ENCODE measurements at places on chromosomes 16 and 17.
A peak's percentile ranks its signal among the peaks of the same experiment; 100 is the strongest.

GRCh38 chr16:35185366-35186044 lies 1726.1 kb downstream of the TP53TG3F start:
- no peak for DNase-seq

- peak; percentile 75 for DNase-seq
Measured at GRCh38 chr16:72093448-72094265, at the start of the genes DHX38 and TXNL4B. Gene DHX38, plus strand, starts transcription at chr16:72093847. Its CDS starts 2,311 bp downstream, at chr16:72096158. Gene TXNL4B, minus strand, starts transcription at chr16:72093620. Its CDS starts 2,871 bp downstream, at chr16:72090749.

- DNase-seq, result no peak
Measured at GRCh38 chr17:1847191-1847590, 17.4 kb downstream of the RPA1 start.

- no peak for DNase-seq
Measured at GRCh38 chr17:63292421-63292820, 153.7 kb downstream of the CYB561 start.

GRCh38 chr16:87322833-87323726 lies 5.9 kb upstream of the C16orf95 start:
- no peak for DNase-seq

- DNase-seq, result peak; percentile 24
Measured at GRCh38 chr17:412211-413015, 59.8 kb upstream of the RPH3AL start.

- DNase-seq, result peak; percentile 75
Measured at GRCh38 chr17:38579934-38580333, 25.8 kb downstream of the SRCIN1 start.

GRCh38 chr17:81869221-81870130 lies 1.7 kb downstream of the ARHGDIA start:
- DNase-seq, result no peak

DNA sequence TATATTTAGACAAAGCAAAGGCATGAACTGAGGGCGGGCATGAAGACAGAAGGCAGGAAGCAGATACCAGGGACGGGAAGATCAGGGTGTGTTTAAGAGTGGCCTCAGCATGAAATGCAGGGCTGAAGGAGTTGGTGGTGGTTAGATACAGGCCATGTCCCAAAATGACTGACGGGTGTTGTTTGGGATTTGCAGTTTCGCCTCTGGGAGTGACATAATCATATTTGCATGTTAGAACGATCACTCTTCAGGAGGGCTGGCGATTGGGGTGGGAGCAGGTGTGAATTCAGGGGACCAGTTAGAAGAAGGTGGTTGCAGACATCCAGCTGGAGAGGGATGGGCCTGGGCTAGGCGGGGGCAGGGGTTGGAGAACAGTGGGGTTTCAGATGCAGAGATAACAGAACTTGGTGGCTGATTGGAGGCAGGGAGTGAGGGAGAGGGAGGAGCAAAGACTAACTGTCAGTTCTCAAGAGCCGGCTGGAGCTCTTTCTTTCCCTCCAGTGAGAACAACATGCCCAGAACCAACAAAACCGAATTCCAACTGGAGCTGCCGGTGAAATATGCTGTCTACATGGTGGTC lies 27.2 kb upstream of the ITGAX start:
- no peak for DNase-seq

DNA sequence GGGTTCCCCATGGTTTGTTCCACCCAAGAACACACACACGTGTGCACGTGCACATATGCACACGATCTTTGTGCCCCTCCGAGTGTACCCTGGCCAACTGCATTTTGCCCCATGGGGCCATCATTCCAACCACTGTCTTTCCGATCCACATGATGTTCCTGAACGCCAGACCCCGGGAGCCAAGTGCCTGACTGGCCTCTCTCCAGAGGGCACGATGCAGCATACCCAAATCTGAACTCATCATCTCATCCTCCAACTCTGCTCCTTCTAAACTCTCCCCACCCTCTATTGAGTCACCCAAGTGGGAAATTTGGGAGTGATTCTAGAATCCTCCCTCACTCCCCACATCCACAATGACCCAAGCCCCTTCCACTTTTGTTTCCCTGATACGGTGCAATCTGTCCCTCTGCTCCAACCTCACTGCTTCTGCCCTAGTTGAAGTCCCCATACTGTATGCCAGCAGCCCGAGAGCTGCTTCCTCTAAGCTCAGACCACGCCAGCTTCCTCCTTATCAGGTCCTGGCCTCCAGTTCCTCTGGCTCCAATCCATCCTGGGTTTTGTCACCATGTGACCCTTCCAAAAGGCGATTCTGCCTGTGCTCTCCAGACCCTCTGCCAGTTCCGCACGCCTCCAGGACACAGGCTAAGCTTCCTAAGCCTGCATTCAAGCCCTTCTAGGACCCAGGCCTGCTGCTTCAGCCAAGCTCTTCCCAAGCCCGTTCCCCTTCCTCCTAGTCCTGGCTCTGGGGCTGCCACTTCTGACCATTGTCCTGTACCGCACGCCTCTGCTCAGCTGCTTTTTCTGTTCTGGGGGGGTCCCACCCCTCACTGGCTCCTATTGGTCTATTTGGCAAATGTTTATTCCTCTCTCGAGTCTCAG lies 10.1 kb upstream of the TMEM208 start:
- no peak for DNase-seq

DNA sequence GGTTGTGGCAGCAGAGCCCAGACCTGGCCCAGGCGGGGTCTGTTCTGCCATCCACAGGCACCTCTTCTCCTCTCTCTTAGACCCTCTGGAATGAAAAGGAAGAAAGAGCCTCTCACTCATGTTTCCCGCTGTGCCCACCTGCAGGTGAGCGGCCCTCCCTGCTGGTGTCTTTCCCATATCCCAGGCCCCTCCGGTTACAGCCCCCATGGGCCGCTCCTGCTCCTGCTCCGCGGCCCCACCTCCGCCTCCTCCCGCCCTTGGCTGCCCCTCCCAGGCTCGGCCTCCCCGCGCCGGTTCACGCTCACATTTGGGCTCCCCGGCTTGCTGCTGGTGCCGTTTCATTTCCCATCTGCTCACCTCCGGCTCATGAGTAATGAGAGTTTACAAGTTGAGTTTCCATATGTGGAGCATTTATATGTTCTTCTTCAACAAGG lies 98.7 kb upstream of the SDK2 start:
- no peak for DNase-seq

DNA sequence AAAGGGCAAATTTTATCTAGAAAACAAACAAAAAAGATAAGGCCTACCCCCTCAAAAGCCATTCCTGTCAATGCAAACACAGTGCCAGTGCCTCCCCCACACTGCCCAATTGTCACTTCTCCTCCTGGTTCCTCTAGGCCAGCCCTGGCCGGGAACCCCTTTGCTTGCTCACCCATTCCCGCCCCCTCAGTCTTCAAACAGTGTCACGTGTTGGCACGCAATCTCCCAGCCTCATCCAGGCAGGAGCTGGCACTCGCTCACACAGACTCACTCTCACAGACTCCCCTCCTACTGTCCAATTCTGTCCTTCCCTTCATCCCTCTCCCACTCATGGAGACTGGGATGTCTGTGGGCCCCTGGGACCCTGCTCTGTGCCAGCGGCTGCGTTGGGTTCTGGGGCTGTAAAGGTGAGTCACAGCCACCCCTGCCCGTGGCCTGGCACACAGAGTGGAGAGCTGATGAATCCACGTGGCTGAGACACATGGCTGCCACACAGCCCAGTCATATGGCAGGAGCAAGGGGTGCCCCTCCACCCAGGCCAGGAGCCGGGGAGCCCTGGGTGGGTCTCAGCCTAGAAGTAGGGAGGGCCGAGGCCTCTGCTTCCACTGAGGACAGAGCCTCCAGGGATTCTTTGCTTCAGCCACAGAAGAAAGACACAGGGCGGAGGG lies 54.8 kb downstream of the VAC14 start:
- DNase-seq, result peak; percentile 25

DNA sequence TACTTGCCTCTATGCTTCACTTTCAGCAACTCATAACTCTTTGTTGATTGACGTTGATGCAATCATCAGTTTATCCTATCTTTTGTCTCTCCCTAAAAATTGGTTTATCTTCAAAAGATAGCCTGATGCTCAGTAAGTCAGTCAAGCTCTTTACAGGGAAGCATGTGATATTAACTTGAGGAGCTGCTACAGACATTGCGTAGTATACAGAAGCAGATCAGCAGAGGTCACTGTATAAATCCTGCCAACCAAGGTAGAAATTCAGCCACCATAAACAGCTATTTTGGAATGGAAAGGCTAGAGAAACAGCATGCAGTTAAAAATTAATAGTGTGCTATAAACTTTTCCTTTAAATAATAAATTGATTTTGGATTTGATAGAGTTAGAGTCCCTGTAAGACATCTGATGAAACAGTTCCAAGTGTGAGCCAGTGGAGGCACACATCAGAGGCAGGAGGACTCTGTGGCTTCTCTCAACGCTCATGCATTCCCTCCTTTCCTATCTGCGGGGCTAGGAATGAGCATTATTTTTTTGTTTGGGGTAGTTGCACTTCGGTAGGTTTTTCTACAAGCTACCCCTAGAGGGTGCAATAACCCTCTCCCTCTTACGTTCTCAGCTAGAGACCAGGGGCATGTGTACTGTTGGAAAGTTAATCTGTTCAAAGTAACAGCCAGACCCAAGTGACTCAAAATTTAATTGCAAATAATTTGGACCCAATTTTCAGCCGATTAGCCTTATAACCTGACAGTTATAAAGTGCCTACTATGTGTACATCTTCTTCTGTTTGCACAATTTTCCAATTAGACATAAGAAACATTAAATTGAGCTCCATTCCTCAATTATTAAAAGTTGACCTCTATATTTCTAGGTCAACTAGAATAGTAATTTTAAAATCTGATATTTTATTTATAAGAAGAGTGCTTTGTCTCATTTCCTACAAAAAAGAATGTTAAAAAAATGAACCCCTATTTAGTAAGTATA lies 647.7 kb upstream of the SOX9 start:
- peak; percentile 14 for DNase-seq

- DNase-seq, result peak; percentile 43
Measured at GRCh38 chr17:76948726-76949342, 80.6 kb downstream of the MGAT5B start.

DNA sequence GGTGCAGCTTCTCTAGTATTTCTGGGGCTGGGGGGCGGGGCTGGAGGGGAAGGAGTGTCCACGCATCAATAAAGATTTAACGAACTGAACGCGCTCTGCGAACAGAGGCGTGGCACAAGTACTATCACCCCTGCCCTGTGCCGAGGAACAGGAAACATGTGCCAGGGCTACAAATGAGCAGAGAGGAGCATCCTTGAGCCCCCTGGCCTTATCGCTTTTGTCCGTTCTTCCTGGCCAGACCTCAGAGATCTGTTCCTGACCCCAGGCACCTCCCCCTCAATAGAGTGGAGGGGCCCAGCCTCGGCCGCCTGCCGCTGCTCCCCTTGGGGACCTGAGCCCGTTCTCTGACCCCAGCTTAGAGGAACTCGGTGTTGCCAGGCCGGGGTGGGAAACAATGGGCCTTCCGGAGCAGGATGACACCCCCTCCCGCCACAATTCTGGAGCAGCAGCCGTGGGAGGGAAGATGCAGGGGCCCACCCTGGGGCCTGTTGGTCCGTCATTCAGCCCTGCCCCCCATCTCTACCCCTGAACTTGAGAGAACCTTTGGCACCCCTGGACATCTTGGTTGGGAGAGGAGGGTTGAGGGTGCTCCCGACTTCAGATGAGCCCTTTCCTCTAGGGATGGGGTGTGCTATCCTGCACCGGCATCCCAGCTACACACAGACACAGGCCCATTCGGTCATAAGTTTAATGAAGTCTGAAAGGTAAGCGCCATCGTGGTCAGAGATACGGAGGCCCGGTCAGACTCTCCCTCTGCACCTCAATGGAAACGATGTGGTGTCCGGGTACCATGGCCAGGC lies 1.1 kb downstream of the NAA38 start:
- DNase-seq, result no peak

DNA sequence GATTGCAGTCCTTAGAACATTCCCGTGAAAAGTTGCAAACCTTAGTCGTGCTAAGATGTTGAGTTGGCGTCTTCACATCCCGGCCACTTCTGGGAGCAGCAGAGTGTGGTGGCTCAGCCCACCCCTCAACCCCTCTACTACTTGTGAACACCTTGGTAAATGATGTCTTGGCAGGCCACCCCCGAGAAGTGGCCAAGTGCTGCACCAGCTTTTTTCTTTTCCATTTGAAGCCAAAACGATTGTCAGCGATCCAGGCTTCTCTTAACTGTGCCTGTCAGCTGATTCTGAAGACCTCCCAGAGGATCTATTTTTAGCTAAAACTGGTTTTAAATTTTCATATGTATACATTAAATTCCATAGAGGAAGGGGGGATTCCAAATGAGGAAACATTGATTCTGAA lies 247.5 kb downstream of the CDH13 start:
- no peak for DNase-seq

- no peak for DNase-seq
Measured at GRCh38 chr17:27265333-27265732, 28.6 kb upstream of the WSB1 start.

DNA sequence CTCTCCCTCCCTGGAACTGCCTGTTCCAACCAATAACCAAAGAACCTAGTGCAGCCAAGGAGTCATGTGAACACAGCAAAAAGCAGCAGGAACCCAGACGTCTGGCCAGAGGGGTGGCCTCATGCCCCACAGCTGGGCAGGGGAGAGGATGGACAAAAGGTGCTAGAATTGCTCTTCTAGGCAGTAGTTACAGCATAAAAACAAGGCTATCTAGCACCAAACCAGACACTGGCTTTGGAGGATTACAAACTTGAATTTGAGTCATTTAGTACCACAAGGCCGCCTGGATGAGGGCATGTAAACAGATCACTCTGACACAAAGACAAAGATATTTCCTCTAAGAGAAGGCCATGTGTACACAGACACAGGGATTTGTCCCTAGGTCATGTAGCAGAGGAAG lies 423.3 kb upstream of the MAF start:
- no peak for DNase-seq

GRCh38 chr16:75074304-75074793 lies 42.2 kb downstream of the LDHD start:
- DNase-seq, result no peak

GRCh38 chr16:50621452-50621792 lies 59.7 kb downstream of the SNX20 start:
- no peak for DNase-seq

- DNase-seq, result no peak
Measured at GRCh38 chr17:75756451-75757085, 8.4 kb downstream of the GALK1 start.

- no peak for DNase-seq
Measured at GRCh38 chr16:65294165-65294564, 172.3 kb upstream of the CDH11 start.

DNA sequence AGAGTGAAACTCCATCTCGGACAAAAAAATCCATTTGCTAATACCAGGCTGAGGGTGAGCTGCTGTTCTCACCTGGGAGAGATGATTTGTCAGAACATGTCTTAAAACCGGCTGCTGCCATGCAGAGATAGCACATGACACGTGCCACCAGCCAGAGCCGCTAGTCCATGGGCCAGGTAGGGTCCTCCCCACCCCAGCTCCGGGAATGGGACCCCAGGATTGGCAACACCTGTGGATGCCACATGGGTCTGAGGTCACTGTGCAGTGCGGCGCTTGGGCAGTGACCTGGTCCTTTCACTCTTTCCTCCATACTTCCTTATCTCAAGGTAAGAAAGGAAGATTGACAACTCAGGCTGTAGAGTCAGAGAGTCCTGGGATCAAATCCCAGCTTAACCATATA lies 393.3 kb upstream of the TNRC6C start:
- DNase-seq, result no peak

- DNase-seq, result no peak
Measured at GRCh38 chr17:82534401-82534812, 14.9 kb downstream of the FOXK2 start.
